Right ventricle myocardium inferior (tissue), 1 donor: ENCODE measurements at places on chromosomes 2 and 18. TPM values are rescaled to one million over a fixed set of nuclear protein-coding genes. Genes with fewer than 3 reads are reported as not detected.

Gene CDKL4
- 0.22 TPM for total RNA-seq

GRCh38 chr2:33111002-33111446 is 164.3 kb downstream of the LTBP1 start:
- DNase-seq, result no peak

DNA sequence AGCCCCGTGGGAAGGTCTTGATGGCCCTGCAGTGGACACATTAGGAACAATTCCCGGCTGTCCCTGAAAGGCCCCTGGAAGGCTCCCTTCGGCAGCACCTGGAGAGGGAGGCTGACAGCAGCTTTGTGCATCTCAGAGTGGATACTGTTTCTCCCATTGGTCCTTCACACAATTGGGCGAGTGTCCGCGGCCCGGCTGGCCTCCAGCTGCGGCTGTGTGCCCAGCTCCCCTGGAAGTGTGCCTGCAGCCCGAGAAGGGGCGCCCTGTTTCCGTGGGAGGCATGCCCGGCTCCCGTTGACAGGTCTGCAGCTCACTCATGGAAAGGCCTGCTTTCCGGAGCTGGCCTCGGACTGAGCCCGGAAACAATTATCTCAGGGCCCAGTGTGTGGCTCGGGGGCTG is 103.7 kb downstream of the LPIN1 start:
- no peak for DNase-seq

Gene TBR1
- total RNA-seq, result not detected

GRCh38 chr2:217387776-217388387 is 528.0 kb upstream of the TNP1 start:
- DNase-seq, result no peak

GRCh38 chr2:28274911-28275685 is 117.6 kb upstream of the FOSL2 start:
- no peak for DNase-seq

- DNase-seq, result no peak
These were observed 39.0 kb upstream of the TCF4 start for GRCh38 chr18:55627007-55627406.

- DNase-seq, result no peak
These were observed 21.7 kb upstream of the KLHL29 start for GRCh38 chr2:23363268-23363667.

Gene FOXD4L1
- total RNA-seq, result not detected
